Stimulated activated CD8-positive, alpha-beta memory T cell treated with anti-CD3 and anti-CD28 coated beads, Interleukin-4, amount 100 ng/mL, for 1 hour (primary cell): ENCODE measurements at places on chromosomes 4 and X.

GRCh38 chr4:156326246-156326645, 372.6 kb upstream of the CTSO start:
- no peak for DNase-seq

DNA sequence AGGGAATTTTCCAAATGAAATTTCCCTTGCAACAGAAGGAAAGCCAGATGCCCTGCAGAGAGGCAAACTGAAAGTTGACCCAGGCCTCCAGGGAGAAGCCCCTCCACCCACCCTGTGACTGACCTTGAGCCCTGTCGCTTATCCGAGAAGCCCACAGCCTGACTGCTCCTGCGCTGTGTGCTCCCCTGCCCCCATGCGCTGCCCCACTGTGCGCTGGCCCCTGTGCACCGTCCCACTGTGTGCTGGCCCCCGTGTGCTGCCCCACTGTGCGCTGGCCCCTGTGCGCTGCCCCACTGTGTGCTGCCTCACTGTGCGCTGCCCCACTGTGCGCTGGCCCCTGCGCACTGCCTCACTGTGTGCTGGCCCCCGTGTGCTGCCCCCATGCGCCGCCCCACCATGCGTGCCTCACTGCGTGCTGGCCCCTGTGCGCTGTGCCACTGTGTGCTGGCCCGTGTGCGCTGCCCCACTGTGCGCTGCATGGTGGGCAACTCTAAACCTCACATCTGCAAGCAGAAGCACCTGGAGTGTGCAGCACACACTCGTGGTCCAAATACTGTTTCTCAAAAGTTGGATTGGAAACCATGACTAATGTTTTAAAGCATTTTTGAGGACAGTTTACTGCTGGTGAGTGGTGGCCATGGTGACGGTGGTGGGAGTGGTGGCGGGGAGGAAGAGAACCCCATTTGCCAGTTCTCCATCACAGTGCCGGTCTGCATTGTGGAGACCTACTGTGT, 8.3 kb upstream of the GRPEL1 start:
- DNase-seq = no peak

DNA sequence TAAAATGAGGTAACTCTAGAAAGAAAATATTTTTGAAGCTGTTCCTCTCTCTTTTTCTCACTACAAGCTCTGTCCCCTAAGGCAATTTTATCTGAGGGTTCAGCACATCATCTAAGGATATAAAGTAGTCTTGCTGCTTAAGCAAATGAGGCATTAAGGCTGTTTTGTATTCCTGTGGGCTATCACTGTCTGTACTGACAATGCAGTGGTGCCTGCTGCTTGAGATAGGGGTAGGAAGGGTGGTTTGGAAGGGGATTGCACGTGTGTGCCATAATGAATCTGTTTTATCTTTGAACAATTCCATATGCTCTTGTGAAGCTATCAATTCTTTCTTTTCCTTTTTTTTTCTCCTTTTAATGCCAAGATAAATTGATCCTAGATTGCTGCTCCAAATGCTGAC, 128.0 kb upstream of the ATOH1 start:
- no peak for DNase-seq

- DNase-seq = no peak
Measured at GRCh38 chrX:31233941-31234496, 162.2 kb upstream of the FTHL17 start.

DNA sequence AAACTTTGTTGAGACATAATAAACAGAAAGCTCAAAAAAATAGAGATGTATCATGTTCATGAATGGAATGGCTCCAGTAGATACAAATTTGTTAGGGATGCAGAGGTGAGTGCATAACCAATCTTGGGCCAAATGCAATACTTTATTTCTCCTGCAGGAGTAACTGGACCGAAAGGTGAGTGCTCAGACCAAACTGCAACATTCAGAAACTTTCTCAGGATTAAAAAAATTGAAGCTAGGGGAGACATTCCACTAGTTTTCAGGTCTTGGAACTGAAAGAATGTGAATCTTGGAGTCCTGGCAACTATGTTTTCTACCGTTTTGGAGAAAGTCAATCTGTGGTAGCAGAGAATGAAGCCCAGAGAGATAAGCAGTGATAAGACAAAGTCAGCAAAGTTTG, 21.2 kb upstream of the LCORL start:
- DNase-seq = no peak

- DNase-seq = no peak
Measured at GRCh38 chr4:105630670-105631655, 77.5 kb downstream of the INTS12 start.

- no peak for DNase-seq
Measured at GRCh38 chr4:83701041-83701440, 165.1 kb downstream of the GPAT3 start.

DNA sequence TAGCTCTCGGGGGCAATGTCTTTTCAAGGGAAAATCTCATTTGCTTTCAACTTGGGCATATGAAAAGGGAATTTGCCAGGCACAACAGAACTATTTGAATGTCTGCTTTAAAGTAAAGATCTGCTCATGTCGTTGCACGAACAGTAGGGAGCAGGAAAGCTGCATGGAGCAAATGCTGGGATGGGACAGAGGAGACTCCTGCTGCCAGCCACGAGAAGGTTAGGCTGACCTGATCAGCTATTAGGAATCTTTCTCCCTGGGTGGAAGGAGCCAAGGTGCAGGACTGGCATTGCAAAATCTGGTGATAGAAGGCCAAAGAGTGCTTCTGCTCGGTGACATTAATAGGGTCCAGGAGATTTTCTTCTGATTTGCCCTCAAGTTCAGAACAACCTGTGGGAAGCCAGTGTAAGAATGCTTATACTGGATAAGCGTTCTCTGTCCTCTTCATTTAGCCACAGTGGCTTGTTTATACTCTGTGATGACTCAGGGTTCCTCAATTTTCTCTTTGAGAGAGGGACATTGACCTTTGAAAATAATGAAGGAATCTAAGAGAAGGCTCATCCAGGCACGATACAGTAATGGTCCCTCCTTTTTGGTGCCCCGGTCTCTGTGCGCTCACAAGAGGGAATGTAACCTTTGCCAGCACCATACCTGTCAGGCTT, 22.9 kb downstream of the FHL1 start:
- no peak for DNase-seq

DNA sequence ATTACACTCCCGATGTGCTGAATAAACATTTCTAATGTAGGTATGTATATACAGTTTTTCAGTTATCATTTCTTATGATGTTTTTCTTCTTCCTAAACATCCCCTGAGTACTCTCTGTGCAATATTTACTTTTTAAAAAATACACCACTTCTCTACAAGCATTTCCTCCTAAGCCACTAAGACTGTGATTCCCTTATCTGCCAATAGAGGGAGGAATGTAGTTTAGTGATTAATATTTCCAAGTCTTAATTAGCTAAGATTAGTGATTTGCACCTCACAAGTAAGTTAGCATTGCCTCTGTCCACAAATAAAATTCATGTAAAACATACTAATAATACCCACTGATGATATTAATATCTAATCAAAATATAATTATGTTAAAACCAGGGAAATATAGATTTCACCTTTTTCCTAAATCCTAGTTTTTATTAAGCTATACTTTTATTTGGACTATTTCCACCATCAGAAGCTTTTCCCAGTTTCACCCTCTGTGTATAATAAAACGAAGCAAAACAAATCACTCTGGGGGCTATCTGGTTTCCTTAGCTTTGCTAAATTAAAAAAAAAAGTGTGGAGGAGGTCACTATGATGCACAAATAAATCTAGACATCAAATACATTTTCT, 909.1 kb downstream of the FAT4 start:
- no peak for DNase-seq

DNA sequence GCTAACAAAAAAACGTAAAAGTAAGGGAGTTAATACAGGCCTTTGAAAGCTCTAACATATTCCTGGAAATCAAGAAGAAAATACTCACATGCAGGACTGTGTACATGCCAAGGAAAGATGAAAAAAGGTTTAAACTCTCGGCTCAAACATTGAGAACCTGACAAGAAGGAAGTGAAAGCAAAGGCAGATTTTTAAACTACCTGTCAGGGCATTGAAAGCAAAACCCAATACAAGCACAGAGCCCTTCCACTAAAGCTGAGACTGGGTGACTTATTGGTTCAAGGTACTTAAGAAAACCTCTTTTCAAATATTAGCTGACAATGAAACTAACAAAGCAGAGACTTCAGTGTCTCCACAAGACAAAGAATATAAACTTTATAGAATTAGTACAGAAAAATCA, 313.0 kb upstream of the GRID2 start:
- DNase-seq = no peak

GRCh38 chr4:25697516-25697915, 41.9 kb downstream of the SLC34A2 start:
- DNase-seq = no peak

DNA sequence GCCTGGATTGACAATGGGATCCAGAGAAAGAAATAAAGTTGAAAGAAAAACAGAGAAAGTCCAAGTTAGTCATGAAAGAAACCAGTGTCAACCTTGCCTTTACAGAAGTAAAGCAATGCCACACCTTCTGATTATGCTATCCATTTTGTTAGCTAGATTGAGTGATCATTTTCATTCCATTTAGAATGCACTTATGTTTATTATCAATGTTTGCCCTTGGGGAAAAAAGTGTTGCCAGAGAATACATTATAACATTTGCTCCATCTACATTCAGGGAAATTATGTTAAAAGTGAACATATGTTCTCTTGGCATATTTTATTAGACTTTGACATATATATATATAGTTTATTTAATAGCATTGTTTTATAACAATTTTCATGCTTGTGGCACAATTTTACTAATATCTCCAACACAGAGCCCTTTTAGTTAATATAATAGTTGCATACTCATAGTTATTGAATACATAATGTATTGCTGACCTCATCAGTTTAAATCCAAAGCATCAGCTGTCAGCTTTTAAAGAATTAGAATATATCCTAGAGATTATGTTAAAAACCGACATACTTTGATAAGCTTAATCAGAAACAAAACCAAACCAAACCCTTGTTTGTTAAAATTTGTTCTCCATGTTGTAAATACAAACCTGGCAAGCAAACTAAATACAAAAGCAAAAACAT, 134.2 kb downstream of the SORBS2 start:
- no peak for DNase-seq

DNA sequence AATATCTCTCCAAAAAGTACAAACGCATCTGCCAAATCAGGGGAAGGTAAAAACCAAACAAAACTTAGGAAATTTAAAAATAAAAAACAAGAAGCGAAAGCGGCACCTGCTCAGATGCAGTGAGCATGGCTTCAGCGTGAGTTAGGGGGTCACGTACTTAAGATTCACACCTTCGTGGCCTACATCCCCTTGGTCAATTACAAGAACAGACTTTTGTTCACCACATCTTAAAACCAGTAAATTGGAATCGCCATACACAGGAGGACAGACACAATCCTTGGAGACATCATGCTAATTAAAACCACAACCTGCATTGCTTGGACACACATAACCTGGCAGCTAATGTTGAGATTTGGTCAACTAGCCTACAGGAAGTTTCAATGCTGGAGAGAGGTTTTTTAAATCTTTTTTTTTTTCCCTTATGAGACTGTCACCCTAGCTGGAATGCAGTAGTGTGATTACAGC, 12.5 kb upstream of the SEL1L3 start:
- no peak for DNase-seq

GRCh38 chr4:42710761-42711160, 53.9 kb upstream of the ATP8A1 start:
- DNase-seq = no peak

- DNase-seq = no peak
Measured at GRCh38 chr4:88043001-88043400, 35.6 kb downstream of the PKD2 start.

- no peak for DNase-seq
Measured at GRCh38 chrX:129629837-129630236, 24.9 kb downstream of the APLN start.

DNA sequence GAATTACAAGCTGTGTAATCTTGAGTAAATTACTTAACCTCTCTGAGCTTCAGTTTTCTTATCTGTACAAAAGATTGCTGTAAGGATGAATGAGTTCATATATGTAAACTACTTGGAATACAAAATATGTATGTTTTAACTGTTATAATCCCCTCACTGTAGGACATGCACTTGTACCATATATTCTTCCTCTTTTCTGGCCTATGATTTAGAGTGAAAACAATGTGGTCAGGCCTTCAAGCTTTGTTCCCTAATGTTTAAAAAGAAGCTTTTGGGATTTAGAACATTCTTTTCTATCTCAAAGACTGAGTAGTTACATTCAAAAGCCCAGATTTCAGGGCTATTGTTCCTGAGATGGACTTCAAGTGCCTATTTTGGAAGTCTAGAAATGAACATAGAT, 26.7 kb upstream of the GPRIN3 start:
- DNase-seq = no peak

DNA sequence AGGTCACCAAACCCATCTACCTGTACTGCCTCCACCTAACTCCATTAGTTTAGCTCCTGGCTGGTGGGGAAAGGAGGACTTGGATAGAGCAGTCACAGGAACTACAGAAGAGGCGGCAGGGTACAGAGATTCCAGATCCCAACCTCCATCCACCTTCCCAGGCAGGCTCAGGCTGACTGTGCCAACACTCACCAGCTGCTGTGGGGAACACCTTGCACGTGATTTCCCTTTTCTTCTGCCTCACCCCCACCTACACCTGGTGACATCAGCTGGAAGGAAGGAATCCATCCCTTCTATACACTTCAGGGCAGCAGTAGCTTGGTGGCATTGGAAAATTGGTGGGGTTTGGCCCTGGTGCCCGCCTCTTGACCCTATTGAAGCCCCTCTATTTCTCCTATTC, 41.5 kb downstream of the EFNB1 start:
- DNase-seq = no peak

DNA sequence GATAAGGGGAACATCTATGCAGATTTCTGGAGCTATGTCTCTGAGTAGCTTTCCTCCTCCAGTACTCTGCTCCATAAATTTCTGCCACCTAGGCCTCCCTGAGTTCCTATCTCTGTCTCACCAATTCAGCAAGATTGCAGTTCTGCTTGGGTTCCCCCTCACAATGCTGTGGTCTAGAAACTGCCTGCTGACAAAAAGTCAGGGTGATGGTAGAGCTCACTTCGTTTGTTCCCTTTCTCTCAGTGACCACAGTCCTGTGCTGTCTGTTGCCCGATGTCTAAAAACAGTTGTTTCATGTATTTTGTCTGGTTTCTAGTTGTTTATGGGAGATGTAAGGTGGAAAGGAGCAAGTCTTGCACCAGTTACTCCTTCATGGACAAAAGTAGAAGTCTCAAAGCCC, 41.1 kb downstream of the AMMECR1 start:
- no peak for DNase-seq

DNA sequence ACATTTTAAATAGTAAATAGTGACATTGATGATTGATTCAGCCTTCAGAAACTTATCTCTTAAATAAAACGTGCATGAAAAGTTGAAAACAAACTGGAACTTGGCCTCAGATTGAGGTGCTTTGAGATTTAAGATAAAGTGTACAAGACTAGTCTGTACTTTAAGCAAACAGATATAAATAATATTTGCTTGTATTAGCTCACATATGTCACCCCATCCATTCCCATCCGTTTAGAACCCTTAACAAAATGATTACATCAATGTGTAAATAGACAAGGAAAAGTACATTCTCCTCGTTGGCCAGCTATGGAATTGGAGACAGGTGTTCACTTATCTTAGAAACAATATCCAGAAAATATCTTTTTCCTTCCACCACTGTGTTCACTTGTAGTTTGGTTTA, 130.8 kb downstream of the BANK1 start:
- DNase-seq = no peak
